ENCODE measurements at places on chromosomes 2 and 18.

DNA sequence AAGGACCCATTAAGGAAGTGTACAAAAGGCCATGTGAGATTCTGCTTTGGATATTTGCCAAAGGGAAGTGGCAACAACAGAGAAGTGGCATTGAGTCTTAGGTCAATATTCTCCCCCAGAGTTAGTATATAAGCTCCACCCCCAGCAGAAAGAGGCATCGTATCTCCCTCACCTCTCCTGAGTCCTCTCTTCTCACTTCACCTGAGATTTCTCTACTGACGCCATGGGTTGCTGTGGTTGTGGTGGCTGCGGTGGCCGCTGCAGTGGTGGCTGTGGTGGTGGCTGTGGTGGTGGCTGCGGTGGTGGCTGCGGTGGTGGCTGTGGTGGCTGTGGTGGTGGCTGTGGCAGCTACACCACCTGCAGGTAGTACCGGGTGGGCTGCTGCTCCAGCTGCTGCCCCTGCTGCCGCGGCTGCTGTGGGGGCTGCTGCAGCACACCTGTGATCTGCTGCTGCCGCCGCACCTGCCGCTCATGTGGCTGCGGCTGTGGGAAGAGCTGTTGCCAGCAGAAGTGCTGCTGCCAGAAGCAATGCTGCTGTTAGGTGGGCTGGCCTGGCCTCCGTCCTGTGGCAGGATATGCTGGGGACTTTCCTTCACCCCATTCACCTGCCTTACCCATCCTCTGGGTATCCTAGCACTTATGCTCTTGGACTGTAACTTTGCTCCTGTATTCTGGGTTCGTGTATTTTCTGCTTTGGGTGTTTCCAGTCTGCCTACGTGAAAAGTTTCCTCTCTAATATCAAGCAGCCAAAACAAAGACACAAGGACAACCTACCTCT, 5.9 kb downstream of the SCYGR3 start:
- peak; percentile 88 for DNase-seq

- DNase-seq = no peak
These were observed 73.3 kb downstream of the KCNJ3 start for GRCh38 chr2:154771664-154772284.

GRCh38 chr2:237627441-237628246, at the start of gene LRRFIP1:
Gene LRRFIP1, plus strand, starts transcription at chr2:237627587. Its CDS starts 58 bp downstream, at chr2:237627645.
- DNase-seq = peak; percentile 44

DNA sequence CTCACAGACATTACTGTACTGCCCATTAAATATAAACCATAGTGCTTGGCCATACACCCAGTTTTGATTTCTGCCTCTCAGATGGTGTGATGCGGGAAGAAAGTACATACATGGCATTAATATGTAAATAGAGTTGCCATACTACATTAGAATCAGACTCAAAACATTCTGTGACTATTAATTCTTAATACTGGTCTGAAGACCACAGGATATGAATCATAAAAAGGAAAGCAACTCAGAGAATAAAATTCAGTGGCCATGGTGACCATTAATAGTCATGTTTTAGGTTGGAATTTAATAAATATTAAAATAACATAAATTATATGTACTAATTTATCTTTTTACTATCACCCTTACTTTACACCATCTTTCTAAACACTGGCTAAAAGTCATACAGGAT, 33.0 kb upstream of the WDR75 start:
- no peak for DNase-seq

DNA sequence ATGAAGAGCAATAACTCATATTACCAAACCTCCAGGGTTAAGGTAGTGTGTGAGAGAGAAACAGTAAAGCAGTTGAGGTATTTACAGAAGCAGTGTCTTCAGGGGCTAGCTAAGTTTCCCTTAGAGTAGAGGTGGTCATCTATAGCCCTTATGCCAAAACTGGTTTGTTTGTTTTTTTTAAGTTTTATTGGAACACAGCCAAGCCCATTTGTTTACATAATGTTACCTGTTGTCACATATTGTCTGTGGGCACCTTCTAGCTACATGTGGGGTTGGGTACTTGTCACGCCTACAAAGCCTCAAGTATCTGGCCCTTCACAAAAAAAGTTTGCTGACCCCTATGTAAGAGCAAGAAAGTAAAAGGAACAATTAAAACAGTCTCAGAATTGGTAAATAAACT, 39.4 kb downstream of the ACTR2 start:
- DNase-seq = no peak

- DNase-seq = peak; percentile 47
These were observed 21.9 kb upstream of the NCOA1 start for GRCh38 chr2:24469148-24469650.

GRCh38 chr2:84071050-84071449, 388.0 kb downstream of the SUCLG1 start:
- DNase-seq = no peak

DNA sequence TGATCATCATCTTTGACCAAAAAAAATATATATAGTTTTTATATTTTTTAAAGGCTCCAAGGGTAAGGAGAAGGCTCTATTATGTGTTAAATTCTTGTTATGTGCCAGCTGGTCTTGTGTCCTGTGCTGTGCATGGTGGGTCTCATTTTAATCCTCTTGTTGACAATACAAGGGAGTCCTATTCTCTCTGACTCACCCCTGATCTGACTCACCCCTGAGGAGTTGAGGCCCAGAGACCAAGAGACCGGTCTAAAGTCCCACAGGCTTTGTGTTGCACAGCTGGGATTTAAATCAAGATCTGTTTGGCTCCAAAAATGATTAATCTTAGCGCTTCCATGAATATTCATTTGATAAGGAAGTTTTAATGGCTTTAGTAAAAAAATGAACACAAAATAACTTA, 25.7 kb downstream of the MC2R start:
- DNase-seq = no peak

All from suppressor macrophage treated with lipopolysaccharide for 4 hours (primary cell).